Activated gamma-delta T cell (primary cell): ENCODE measurements at places on chromosomes 16 and 17.

DNA sequence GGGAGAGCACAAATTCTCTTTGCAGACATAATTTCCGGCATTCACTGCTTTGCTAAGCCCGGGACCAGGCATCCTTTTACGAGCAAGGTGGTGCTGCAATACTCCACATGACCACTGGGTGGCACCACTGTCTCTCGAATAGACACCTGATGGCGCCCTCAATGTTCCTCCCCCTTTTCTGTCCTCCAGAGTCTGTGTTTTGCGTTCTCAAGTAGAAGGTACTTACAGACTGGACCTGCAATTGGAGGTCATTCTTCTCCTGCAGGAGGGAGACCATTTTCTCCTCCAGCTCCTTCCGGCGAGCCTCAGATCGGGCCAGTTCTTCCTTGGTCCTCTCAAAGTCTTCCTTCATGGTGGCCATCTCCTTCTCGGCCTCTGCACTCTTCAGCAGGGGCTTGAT, 45.2 kb downstream of the MYH13 start:
- no peak for DNase-seq

DNA sequence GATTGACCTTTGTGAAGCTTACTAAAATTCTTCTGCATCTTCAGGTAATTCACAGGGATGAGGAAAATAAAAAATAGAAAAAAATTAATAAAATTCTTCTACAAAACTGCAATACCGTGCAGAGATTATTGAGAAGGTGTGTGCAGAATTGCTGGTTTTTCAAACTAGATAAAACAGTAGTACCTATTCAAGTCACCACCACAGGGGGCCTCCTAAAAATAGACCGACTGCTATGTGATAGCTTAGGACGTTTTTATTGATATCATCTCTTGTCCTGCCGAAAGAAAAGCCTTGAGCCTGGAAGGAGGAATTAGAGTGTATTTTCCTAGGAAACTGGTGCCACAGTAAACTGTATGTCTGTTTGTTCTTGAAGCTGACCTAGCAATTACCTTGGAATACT, 325.9 kb downstream of the ZFHX3 start:
- DNase-seq, result no peak

GRCh38 chr17:17027442-17028058, 14.7 kb upstream of the MPRIP start:
- no peak for DNase-seq

DNA sequence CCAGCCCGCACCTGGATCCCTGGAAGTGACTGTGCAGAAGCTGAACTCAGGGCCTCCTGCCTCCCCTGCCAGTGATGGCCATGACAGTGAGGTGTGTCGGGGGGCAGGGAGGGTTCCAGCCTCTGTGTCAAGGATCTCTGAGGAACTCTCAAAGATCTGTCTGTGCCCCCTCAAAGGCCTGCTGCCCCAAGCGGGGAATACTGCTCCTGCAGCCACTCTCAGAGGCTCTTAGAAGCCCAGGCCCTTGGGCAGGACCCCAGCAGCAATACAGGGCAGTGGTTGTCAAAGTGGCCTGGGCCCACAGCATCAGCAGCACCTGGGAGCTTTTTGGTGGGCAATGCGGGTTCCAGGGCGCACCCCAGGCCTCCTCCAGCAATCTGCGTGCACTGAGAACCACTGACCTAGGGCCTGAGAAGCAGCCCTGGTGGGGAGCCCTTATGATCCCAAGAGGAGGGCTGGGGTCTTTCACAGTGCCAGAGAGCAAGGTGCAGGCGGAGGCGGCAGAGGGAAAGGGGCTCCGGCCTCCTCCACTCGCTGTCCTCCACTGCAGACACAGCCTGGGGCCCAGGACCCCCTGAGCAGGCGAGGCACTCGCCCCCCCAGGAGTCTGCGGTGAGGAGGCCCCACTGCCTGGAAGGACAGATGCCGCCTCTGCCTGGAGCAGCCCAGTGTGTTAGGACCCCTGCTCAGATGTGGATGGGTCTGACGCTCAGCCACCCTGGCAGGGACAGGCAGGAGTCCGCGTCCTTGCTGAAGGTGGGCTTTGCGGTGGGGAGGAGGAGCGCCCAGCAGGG, 42.1 kb downstream of the ENGASE start:
- DNase-seq, result no peak

GRCh38 chr17:5837055-5837491, 233.1 kb upstream of the WSCD1 start:
- no peak for DNase-seq

- no peak for DNase-seq
Measured at GRCh38 chr16:12296991-12297390, 320.5 kb downstream of the SNX29 start.

DNA sequence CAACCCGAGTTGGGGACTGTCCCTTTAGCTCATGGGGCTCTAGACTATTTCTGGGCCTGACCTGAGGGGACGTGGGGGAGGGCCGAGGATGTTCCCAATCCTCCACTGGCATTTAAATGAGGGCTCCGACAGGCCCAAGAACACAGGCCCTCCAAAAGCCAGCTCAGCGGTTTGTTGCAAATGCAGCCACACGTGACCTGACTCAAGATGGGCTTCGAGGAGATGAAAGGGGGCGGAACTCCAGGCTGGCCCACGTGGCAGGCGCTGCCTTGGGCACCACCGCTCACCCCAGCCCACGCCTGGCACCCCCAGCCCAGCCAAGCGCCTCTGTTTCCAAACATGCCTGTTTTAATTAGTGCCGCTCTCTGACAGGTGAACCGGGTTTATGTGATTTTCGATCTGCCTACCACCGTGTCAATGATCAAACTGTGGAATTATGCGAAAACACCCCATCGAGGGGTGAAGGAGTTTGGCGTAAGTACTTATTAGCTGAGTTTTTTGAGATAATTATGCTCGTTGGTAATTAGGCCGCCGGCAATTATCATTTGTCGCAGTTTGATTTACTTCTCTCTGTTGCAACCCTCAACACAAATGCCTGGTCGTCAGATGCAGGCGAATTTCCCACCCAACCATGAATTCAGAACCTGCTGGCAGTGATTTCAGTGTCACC, 226.7 kb downstream of the KATNIP start:
- no peak for DNase-seq

GRCh38 chr16:67235816-67236562, 9.1 kb downstream of the TMEM208 start:
- no peak for DNase-seq
